Activated CD4-positive, alpha-beta memory T cell treated with anti-CD3 and anti-CD28 coated beads, Interleukin-2, amount 10 ng/mL, durations not matched to agents 7 days and 5 days (primary cell): ENCODE measurements at places on chromosomes 7 and 10. TPM values are rescaled to one million over a fixed set of nuclear protein-coding genes. Genes with fewer than 3 reads are reported as not detected.

DNA sequence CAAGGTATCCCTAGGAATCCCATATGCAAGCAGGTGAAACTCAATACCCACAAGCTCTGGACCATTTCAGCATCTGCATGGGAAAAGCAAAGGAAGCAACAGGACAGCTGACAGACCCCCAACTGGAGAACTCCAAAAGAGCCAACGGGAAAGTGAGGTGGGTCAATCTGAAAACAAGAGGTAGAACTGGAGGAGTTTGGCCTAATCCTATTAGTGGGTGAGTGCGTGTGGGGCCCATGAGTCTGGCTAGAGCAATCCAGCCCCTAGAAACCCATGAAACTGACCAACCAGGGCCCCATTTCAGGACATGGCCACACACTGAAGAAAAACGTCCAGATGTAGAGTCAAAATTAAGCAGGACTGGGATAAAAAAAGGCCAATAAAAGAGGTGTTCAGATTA lies 26.6 kb upstream of the WNT8B start:
- H3K27me3 ChIP-seq: no peaks in the 10 kb centered on the region
- no peak for DNase-seq
- peaks cover 6% of the 10 kb centered on the region for H3K4me1 ChIP-seq
- no peak overlapping the region for H3K27ac ChIP-seq
- H3K4me3 ChIP-seq: no peak overlapping the region

DNA sequence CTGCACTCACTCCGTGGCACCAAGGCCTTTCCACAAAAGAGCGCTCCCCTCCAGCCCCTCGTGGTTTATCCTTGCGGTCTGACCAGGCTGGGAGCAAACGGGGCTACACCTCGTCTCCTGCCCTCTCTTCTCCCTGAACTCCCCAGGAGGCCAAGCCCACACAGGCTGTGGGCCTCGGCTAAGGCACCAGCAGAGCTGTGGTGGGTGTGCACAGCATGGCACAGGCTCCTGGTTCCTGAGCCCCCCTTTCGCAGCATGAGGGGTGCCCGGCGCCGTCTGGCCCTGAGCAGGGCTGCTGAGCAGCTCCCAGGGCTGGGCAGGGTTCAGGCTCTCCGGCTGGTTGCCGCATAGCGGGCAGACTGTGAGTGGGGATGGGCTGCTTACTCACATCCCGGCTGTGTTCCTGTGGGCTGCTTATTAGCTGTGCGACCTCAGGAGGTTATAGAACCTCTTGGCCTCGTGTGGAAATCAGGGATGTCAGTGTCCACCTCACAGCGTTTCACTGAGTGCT lies 90.4 kb downstream of the ZMIZ1 start:
- DNase-seq: no peak
- H3K36me3 ChIP-seq: no peaks in the 10 kb centered on the region
- H3K27me3 ChIP-seq: no peaks in the 10 kb centered on the region
- H3K4me3 ChIP-seq: no peak overlapping the region

The NPC1L1 gene
- not detected for total RNA-seq

GRCh38 chr7:25503306-25503705 lies 275.0 kb upstream of the NPVF start:
- no peak for DNase-seq
- H3K4me1 ChIP-seq: no peaks in the 10 kb centered on the region
- H3K4me3 ChIP-seq: no peak overlapping the region
- no peak overlapping the region for H3K27ac ChIP-seq

- DNase-seq: no peak
- H3K4me3 ChIP-seq: no peak overlapping the region
- no peak overlapping the region for H3K27ac ChIP-seq
- H3K4me1 ChIP-seq: no peaks in the 10 kb centered on the region
These were observed 1.7 kb downstream of the CACNA2D1 start for GRCh38 chr7:82441669-82442478.

DNA sequence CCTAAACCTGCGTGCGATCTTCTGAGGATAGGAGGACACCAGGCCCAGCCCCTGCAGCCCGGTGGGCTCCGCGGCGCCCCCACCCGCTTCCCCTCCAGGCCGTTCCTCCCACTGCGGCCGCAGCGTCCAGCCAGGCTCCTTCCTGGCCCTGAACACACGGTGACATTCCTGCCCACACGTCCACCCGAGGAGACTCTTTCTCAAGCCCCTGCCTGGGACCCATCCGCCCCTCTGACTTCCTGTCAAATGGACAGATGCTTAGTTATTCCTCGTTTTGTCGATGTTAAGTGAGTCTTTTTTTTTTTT lies 32.4 kb upstream of the RNF32 start:
- no peak for DNase-seq
- H3K4me1 ChIP-seq: peaks cover 21% of the 10 kb centered on the region

The RGS10 gene
- total RNA-seq: 137 TPM

- peaks cover 5% of the 10 kb centered on the region for H3K36me3 ChIP-seq
- no peak overlapping the region for H3K4me3 ChIP-seq
- H3K27ac ChIP-seq: no peak overlapping the region
- DNase-seq: no peak
- no peaks in the 10 kb centered on the region for H3K4me1 ChIP-seq
These were observed 176.3 kb upstream of the LRGUK start for GRCh38 chr7:133950855-133951254.

The TAS2R4 gene
- total RNA-seq: 0.73 TPM

DNA sequence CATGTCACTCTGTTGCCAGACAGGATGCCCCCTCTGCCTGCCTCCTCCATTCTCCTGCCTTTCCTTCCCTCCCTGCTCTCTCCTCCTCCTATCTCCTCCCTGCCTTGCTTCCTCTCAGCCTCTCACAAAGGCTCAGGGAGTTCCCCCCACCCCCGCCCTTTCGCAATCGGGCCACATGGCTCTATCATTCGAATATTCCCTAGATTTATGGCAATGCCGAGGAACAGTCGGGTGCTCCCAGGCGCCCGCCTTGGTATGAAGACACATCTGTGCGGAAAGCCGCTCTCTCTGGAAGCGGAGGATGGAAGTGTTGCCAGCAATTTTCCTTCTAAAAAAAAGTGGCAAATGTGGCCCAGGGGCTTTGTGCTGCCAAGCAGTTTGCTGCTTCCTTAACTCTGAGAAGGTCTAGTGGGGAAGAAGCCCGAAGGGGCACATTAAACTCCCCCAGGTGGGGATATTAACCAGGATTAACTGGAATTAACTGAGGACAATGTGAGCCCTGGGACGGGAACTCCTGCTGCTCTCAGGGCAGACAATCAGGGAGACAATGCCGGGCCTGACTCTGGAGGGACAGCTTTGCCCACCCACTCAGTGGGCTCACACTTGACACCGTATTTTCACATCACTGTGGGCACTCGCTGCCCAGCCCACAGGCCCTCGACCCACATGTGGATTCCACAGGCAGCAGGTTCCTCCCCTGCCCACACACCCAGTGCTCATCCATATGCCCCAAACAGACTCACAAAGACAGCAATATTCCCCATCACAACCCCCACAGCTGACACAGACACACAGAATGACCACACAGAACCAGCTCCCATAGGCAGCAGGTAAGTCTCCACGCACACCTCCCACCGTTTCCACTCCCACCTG lies 88.4 kb upstream of the SMNDC1 start:
- H3K27ac ChIP-seq: no peak overlapping the region
- DNase-seq: no peak
- no peaks in the 10 kb centered on the region for H3K27me3 ChIP-seq
- no peaks in the 10 kb centered on the region for H3K36me3 ChIP-seq
- peaks cover 51% of the 10 kb centered on the region for H3K4me1 ChIP-seq

The ARHGAP19 gene
- 54.4 TPM for total RNA-seq

- no peak for DNase-seq
- H3K36me3 ChIP-seq: no peaks in the 10 kb centered on the region
- peaks cover 6% of the 10 kb centered on the region for H3K4me1 ChIP-seq
- no peak overlapping the region for H3K27ac ChIP-seq
- no peak overlapping the region for H3K4me3 ChIP-seq
These were observed 40.0 kb upstream of the PAPSS2 start for GRCh38 chr10:87619705-87620104.

The SKIDA1 gene
- 0.38 TPM for total RNA-seq

The SRGN gene
- total RNA-seq: 468 TPM

- H3K36me3 ChIP-seq: no peaks in the 10 kb centered on the region
- no peaks in the 10 kb centered on the region for H3K4me1 ChIP-seq
These were observed 64.8 kb upstream of the PLPP4 start for GRCh38 chr10:120392245-120392644.

GRCh38 chr7:36670585-36671431 lies 53.5 kb downstream of the AOAH start:
- H3K4me3 ChIP-seq: no peak overlapping the region
- peaks cover 11% of the 10 kb centered on the region for H3K36me3 ChIP-seq
- no peak overlapping the region for H3K27ac ChIP-seq
- no peaks in the 10 kb centered on the region for H3K27me3 ChIP-seq
- DNase-seq: peak; percentile 75

The LIPJ gene
- total RNA-seq: not detected

The CHCHD2 gene
- 482 TPM for total RNA-seq

GRCh38 chr10:122176232-122177213 lies 94.6 kb upstream of the BTBD16 start:
- peaks cover 4% of the 10 kb centered on the region for H3K27me3 ChIP-seq
- H3K27ac ChIP-seq: no peak overlapping the region
- no peaks in the 10 kb centered on the region for H3K4me1 ChIP-seq
- no peak for DNase-seq

The RBM33 gene
- 75.8 TPM for total RNA-seq

DNA sequence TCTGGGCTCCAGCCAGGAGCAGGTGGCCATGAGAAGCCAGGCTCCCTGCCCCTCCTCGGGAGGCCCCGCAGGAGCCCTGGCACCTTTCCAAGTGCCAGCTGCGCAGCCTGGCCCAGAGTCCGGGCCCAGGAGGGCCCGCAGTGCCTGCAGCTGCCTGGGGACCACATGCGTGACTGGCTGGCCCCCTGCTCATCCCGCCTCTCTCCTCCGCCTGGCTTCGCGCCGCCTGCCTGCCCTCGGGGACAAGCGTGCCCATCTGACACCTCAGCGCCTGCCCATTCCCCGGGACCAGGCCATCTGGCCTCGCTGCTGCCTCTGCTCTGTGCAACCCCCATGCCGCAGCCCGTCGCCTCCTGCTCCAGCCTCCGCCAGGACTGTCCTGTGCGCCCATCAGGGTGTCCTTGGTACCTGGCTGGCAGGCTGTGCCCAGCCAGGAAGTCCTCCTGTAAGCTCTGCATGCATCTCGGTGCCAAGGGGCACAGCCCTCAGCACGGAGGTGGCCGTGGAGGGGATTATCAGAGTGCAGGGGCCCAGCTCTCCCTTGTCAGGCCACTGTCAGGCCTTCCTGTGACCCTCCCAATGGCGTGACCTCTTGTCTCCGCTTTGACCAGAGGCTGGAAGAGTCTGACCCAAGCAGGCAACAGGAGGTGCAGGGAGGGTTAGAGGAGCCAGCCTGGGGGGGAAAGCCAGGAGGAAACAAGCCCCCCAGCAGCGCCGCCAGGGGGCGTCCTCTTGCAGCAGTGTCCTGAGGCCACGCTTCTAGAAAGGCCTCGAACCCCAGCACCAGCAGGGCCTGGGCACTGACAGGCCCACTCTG lies 50.5 kb downstream of the TMEM209 start:
- DNase-seq: peak; percentile 12
- H3K27me3 ChIP-seq: no peaks in the 10 kb centered on the region
- no peaks in the 10 kb centered on the region for H3K4me1 ChIP-seq
- H3K27ac ChIP-seq: no peak overlapping the region
- peaks cover 21% of the 10 kb centered on the region for H3K36me3 ChIP-seq
- H3K4me3 ChIP-seq: no peak overlapping the region

DNA sequence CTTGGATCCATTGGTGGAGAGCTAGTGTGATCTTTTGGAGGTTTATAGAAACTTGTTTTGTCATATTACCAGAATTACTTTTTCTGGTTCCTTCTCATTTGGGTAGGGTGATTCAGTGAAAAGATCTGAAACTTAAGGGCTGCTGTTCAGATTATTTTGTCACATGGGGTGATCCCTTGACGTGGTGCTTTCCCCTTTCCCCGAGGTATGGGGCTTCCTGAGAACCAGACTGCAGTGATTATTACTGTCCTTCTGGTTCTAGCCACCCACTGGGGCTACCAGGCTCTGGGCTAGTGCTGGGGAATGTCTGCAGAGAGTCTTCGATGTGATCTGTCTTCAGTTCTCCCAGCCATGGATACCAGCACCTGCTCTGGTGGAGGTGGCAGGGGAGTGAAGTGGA lies 1030.0 kb downstream of the GRM8 start:
- no peak overlapping the region for H3K4me3 ChIP-seq
- DNase-seq: no peak
- no peaks in the 10 kb centered on the region for H3K36me3 ChIP-seq
- no peaks in the 10 kb centered on the region for H3K4me1 ChIP-seq

GRCh38 chr10:644076-644942 lies 45.2 kb downstream of the DIP2C start:
- DNase-seq: no peak
- H3K36me3 ChIP-seq: no peaks in the 10 kb centered on the region
- H3K27me3 ChIP-seq: no peaks in the 10 kb centered on the region
- H3K4me1 ChIP-seq: no peaks in the 10 kb centered on the region
- no peak overlapping the region for H3K27ac ChIP-seq
- no peak overlapping the region for H3K4me3 ChIP-seq

The ICA1 gene
- total RNA-seq: 2.2 TPM

The MSS51 gene
- 2.8 TPM for total RNA-seq

GRCh38 chr10:113086282-113086681 lies 136.2 kb downstream of the TCF7L2 start:
- no peak overlapping the region for H3K4me3 ChIP-seq
- no peaks in the 10 kb centered on the region for H3K36me3 ChIP-seq
- no peaks in the 10 kb centered on the region for H3K27me3 ChIP-seq
- H3K4me1 ChIP-seq: no peaks in the 10 kb centered on the region
- no peak overlapping the region for H3K27ac ChIP-seq

GRCh38 chr7:44962483-44963251 lies 16.1 kb downstream of the MYO1G start:
- H3K36me3 ChIP-seq: peaks cover 49% of the 10 kb centered on the region
- no peaks in the 10 kb centered on the region for H3K27me3 ChIP-seq
- no peak overlapping the region for H3K4me3 ChIP-seq
- peaks cover 23% of the 10 kb centered on the region for H3K4me1 ChIP-seq
- H3K27ac ChIP-seq: no peak overlapping the region
- DNase-seq: no peak

DNA sequence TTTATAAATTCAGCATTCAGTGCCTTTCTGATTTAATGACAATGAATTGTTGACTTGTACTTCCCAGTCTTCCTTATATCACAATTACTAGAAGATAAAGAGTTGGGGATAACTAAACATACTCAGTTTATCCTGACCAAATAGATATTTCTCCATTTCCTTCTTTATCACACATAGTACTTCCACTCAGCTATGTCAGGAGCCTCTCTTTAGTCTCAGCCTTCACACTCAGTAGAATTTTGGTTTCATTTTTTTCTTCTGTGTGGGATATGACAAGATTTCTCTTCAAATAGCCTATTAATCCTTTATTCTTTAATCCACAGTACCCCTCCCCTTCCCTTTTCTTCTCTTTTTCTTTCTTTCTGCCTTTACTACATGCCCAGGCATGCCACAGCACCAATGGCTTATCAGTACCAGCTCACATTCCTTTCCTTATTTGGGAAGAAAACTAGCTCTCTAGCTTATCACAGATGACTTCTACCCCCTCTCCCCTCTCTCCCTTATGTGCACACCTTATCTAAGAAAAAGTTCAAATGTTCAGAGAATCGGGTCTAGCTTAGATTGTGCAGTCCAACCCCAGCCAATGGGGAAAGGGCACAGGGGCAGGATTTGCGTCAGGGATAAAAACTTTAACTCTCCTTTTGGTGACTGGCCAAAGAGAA lies 109.0 kb downstream of the PHF14 start:
- no peak overlapping the region for H3K27ac ChIP-seq
- H3K36me3 ChIP-seq: peaks cover 16% of the 10 kb centered on the region
- no peak overlapping the region for H3K4me3 ChIP-seq
- H3K4me1 ChIP-seq: peaks cover 4% of the 10 kb centered on the region

The ING3 gene
- 22.2 TPM for total RNA-seq

The CCDC172 gene
- total RNA-seq: not detected

The KCP gene
- total RNA-seq: 0.20 TPM
